ENCODE measurements at places on chromosomes 2 and 18. TPM values are rescaled to one million over a fixed set of nuclear protein-coding genes. Genes with fewer than 3 reads are reported as not detected.

DNA sequence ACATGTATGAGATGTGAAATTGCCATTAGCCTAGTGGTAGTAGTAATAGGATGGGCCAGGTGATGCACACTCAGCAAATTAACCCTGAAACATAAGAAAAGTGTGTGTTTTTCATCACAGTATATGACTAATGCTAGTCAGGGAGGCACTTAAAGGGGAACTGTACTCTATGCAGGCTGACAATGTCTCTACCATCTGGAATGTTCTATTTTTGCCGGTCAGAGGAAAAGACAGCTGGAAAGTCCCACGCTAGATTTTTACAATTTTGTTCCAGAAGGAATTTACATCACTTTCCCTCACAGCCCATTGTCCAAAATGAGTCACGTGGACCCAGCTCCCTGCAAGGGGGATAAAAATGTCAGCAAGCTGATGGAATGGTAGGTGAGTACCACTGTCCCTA lies 746.3 kb upstream of the CHAC2 start:
- DNase-seq, result no peak

- DNase-seq, result no peak
These were observed 19.7 kb upstream of the ARHGAP25 start for GRCh38 chr2:68714866-68715265.

DNA sequence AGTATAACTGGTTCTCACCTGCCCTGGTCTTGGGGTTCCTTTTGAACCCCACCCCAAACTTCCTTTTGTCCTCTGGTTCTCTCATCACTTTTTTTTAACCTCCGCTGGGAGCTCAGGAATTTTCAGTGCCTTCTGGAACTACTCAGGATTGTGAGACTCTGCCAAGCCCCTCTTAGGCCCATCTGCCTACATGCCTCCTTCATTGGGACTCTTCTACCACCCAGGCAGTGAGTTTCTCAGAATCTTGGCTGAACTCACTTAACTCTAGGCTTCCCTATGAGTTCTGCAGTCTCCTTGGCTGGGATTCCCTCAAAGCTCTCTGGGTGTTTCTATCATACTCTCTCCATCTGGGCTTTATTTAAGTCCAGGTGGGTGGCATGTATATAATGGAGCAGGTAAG lies 86.3 kb downstream of the MDH1 start:
- no peak for DNase-seq

DNA sequence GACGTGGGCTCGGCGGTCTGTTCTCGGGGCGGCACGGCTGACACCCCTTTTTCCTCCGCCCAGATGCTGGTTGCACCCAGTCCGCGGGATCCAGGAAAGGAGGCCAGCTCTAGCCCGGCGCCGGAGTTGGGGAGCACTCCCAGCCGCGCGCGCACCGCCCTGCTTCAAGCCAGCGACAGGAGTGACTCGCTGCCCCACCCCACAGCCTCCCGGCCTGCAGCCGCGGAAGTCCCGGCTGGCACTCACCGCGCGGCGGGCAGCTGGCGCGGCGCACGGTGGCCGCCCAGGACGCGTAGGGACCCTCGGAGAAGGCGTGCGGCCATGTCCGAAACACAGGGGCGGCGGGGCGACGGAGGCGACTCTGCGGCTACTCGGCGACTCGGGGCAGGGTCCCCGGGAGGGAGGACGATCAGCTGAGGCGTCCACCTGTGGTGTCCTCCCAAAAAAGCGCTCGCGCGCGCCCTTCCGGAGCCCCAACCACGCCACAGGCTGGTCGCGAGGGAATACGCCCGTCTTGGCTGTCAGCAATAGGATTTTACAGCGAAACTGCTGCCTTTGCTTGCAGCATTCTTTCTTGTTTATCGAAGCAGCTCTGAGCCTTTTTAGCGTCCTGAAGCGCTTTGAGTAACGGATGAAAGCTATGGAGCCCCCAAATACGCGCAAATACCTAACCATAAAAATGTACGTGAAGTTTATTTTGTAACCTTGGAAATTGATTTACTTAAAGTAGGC lies at the start of gene ACADL:
Gene ACADL, minus strand, starts transcription at position 507 of the 732 bp plus-strand sequence. Its CDS starts 184 bp downstream, at position 323.
- no peak for DNase-seq

GRCh38 chr2:7018282-7018701 lies 101.1 kb downstream of the RNF144A start:
- DNase-seq, result no peak

The LHCGR gene
- not detected for polyA plus RNA-seq

The DCAF17 gene
- polyA plus RNA-seq, result 12.7 TPM

The REG1B gene
- not detected for polyA plus RNA-seq

The ABCG8 gene
- not detected for polyA plus RNA-seq

The CCL20 gene
- not detected for polyA plus RNA-seq

GRCh38 chr2:216516730-216517350 lies 18.2 kb downstream of the RPL37A start:
- DNase-seq, result peak; percentile 40

DNA sequence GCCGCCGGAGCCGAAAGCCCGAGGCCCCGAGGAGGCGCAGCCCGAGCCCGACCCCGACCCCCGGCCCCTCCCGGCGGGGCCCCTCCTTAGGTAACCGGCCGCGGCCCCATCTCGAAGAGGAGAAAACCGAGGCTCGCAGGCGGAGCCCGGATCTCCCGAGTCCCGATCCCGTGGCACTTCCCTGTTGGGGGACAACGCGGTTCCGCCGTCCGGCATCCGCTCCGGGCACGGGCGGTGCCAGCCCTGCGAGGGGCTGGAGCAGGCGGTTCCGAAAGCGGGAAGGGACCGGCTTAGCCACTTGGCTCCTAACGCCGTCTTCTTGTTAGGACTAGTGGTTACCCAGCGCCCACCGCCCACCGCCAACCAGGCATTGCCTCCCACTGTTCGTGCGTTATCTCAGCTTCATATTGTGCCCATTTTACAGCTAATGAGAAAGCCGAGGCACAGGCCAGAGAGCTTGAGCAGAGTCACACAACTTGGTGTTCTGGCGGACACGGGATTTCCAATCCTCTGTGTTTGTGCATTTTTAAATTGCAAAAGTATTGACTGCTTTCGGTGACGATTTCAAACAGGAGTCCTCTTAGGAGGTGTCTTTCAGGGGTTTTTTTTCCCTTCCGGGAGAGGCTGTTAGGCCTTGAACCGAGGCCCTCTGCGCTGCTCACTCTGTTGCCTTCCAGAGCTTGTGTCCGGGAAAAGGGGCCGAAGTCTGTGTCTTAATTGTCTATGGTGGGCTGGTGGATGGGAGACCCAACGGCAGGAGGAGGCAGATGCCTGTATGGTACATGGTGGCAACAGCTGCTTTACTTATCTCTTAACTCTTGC lies 562 bp downstream of the CENPA start:
- DNase-seq, result no peak

The SIGLEC15 gene
- not detected for polyA plus RNA-seq

DNA sequence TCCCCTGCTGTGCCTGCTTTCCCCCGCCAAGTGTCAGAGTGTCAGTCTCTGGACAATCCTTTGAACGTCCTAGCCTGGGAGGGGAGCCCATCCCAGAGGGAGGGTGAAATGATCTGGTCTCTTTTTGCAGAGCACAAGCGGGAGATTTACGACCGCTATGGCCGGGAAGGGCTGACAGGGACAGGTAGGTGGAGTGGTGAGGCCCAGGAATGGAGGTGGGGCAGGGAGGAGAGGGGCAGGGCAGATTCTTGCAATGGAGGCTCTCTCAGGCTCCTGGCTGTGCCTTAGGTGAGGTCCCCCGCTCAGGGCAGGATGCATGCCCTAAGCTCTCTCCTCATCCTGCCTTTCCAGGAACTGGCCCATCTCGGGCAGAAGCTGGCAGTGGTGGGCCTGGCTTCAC lies 2.4 kb downstream of the DNAJB2 start:
- DNase-seq, result no peak

DNA sequence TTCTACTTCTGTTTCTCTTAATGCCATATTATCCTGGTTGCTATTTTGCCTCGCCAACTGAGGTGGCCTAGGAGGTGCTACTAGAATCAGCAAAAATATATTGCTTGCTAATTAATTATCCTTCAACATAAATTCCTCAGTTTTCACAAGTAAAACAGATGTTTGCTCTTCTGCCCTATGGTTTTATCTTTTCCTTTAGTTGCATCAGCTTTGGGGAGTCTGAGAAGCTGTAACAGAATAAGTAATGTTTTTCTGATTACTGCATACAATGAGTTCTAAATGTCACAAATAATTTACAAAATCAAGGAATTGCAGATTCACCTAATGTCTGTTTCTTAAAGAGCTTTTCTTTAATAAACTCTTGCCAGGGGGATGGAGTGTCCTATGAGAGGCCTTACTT lies 36.7 kb downstream of the GULP1 start:
- DNase-seq, result no peak

The SERPINB12 gene
- not detected for polyA plus RNA-seq

The C2orf72 gene
- not detected for polyA plus RNA-seq

GRCh38 chr2:126858436-126858835 lies 40.3 kb upstream of the TEX51 start:
- no peak for DNase-seq

The SCYGR4 gene
- not detected for polyA plus RNA-seq

The MBP gene
- 403 TPM for polyA plus RNA-seq

The MAL gene
- 1.6 TPM for polyA plus RNA-seq

DNA sequence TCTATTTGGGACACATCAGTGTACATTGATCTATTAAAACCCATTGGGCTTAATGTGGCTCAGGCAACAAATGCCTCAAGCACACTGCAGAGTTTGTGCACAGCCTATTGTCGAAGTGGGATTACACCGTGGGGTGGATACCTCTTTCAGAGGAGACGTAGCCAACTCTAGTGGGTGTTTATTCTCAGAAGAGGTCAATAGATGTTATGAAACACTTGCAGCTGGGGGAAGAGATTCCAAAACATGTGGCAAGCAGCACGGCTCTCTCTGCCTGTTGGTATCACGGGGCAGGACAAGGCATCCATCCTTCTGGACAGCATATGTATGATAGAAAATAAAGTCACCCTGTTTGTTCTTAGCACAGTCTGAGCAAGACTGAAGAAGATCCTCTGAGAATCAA lies 121.4 kb upstream of the COPS8 start:
- no peak for DNase-seq

DNA sequence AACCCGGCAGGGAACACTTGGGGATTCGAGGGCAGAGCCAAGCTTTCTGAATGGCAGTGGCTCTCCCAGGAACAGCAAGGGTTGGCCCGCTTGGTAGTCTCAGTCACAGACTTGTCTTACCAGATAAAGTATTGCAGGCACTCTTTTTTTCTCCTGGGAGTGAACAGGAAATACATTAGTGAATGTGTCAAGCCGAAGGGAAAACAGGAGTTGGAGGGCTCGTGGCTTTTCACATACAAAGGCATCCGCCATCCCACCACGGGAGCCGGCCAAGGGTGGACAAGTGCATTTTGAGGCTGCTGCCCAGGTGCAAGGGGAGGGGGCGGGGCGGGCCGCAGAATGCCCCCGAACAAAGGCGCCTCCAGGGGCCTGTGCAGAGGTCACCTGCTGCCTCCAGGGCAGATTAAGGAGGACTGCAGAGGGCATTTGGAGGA lies 163.3 kb upstream of the SIX3 start:
- no peak for DNase-seq
